ENCODE measurements at places on chromosomes 6 and 20.

DNA sequence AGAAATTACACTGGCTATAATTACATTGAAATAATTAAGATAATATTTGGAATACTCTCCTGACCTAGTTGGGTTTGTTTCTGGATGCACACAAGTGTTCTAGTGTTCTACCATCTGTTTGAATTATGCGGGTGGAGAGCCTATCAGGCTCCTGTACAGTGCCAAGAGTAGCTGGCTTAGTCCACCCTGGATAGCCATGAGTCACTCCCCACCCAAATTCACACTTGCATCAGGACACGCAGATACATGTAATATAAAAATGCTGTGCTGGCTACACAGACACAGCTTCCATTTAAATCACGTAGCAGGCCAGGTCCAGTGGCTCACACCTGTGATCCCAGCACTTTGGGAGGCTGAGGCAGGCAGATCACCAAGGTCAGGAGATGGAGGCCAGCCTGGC, 686.2 kb upstream of the SLC35B3 start:
- no peak overlapping the region for H3K27ac ChIP-seq
- no peaks in the 10 kb centered on the region for H3K27me3 ChIP-seq
- H3K4me3 ChIP-seq = no peak overlapping the region
- no peaks in the 10 kb centered on the region for H3K4me1 ChIP-seq
- no peak for DNase-seq

GRCh38 chr6:99946005-99946404, 48.0 kb downstream of the MCHR2 start:
- no peaks in the 10 kb centered on the region for H3K36me3 ChIP-seq
- no peak overlapping the region for H3K27ac ChIP-seq
- no peak for DNase-seq
- H3K27me3 ChIP-seq = no peaks in the 10 kb centered on the region

- H3K4me1 ChIP-seq = peaks cover 11% of the 10 kb centered on the region
- no peak overlapping the region for H3K4me3 ChIP-seq
- no peaks in the 10 kb centered on the region for H3K36me3 ChIP-seq
- no peaks in the 10 kb centered on the region for H3K27me3 ChIP-seq
These were observed 6.2 kb upstream of the FGD2 start for GRCh38 chr6:36999061-36999750.

GRCh38 chr6:47023573-47023972, 18.6 kb downstream of the ADGRF1 start:
- H3K36me3 ChIP-seq = no peaks in the 10 kb centered on the region
- H3K4me1 ChIP-seq = no peaks in the 10 kb centered on the region
- no peaks in the 10 kb centered on the region for H3K27me3 ChIP-seq
- no peak overlapping the region for H3K4me3 ChIP-seq
- no peak overlapping the region for H3K27ac ChIP-seq
- DNase-seq = no peak

GRCh38 chr6:114707081-114707620, 364.3 kb upstream of the HS3ST5 start:
- H3K36me3 ChIP-seq = no peaks in the 10 kb centered on the region
- no peak overlapping the region for H3K4me3 ChIP-seq

DNA sequence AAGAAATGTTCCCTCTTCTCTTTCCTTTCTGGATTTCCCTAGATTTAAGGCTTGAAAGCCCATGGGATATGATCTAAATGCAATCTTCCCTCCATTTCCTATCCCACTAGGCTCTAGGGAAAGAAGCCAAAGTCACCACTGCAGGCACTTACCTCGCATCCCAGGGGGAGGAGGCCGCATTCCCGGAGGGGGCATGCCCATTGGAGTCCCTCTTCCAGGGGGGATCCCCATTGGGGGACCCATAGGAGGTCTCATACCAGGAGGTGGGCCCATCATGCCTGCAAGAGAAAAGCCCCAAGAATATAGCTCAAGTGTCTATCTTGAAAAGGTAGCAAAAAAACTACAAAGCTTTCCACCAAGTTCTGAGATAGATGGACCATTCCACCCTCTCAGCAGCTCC, 8.1 kb downstream of the SNRPB start:
- H3K27ac ChIP-seq = no peak overlapping the region
- peaks cover 4% of the 10 kb centered on the region for H3K4me1 ChIP-seq
- no peak for DNase-seq
- peaks cover 95% of the 10 kb centered on the region for H3K36me3 ChIP-seq

DNA sequence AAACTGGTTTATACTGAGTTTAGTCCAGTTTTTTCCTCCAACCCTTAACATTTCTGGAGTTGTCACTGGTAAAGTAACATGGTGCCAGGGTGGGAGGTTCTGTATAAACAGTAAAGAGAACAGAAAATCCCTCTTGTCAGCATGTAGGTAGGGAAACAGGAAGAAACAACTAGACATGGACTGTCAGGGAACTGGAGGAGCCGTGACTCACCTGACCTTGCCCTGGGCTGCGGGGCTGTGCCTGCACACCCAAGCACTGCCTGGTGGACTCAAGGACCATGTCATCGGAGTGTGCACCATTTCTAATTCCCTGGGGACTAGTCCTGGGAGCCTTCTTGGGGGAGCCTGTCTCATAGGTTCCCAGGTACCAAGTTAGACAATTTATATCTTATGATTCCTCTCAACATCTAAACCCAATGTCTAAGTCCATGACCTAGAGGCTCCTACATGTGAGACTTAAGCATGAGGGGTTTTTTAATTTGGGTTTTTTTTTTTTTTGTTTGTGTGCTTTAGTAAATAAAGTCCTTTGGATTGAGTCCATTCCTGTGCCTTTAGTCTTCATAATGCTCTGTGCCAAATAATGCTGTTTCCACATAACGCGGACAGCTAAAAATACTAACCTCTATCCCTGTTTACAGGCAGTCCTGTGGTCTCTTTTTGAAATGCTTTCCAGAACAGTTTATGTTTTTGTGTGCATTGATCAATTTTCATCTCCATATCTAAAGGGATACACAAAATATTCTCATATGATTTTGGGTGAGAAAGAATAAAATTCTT, 136.9 kb upstream of the SUPT3H start:
- DNase-seq = no peak
- no peak overlapping the region for H3K27ac ChIP-seq
- no peaks in the 10 kb centered on the region for H3K27me3 ChIP-seq
- no peaks in the 10 kb centered on the region for H3K36me3 ChIP-seq

DNA sequence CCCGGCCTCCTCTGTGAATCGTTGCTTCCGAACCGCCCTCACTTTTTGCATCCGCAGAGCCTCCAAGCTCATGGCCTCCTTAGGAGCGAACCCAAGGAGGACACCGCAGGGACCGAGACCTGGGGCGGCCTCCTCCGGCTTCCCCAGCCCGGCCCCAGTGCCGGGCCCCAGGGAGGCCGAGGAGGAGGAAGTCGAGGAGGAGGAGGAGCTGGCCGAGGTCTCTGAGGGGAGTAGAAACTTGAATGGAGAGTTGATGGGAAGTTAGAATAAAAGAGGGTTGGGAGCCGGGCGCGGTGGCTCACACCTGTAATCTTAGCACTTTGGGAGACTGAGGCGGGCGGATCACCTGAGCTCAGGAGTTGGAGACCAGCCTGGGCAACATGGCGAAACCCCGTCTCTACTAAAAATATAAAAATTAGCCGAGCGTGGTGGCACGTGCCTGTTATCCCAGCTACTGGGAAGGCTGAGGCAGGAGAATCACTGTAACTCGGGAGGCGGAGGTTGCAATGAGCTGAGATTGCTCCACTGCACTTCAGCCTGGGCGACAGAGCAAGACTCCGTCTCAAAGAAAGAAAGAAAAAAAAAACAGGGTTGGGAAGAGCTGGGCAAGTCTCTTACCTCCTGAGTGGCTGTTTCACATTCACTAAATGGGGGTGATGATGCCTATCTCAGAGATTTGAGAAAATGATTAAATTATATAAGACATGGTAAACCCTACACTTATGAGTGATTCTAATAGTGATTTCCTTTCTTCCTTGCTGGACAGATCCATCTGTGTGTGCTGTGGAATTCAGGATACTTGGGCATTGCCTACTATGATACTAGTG, 805 bp downstream of the MSH5 start:
- H3K4me1 ChIP-seq = peaks cover 35% of the 10 kb centered on the region
- H3K4me3 ChIP-seq = peak overlapping the region; percentile 81
- DNase-seq = peak; percentile 41
- H3K27me3 ChIP-seq = no peaks in the 10 kb centered on the region
- peak overlapping the region; percentile 66 for H3K27ac ChIP-seq
- H3K36me3 ChIP-seq = peaks cover 6% of the 10 kb centered on the region

GRCh38 chr6:106051226-106051625, 34.9 kb upstream of the PRDM1 start:
- no peaks in the 10 kb centered on the region for H3K27me3 ChIP-seq
- H3K36me3 ChIP-seq = no peaks in the 10 kb centered on the region
- no peak overlapping the region for H3K27ac ChIP-seq
- no peak overlapping the region for H3K4me3 ChIP-seq
- H3K4me1 ChIP-seq = no peaks in the 10 kb centered on the region

- peak; percentile 42 for DNase-seq
- peak overlapping the region; percentile 71 for H3K4me3 ChIP-seq
- H3K36me3 ChIP-seq = peaks cover 2% of the 10 kb centered on the region
- no peaks in the 10 kb centered on the region for H3K27me3 ChIP-seq
- H3K4me1 ChIP-seq = peaks cover 12% of the 10 kb centered on the region
- H3K27ac ChIP-seq = peak overlapping the region; percentile 80
These were observed 27.0 kb downstream of the TRIM27 start for GRCh38 chr6:28896505-28897368.

GRCh38 chr6:24131751-24132150, 5.7 kb downstream of the NRSN1 start:
- DNase-seq = no peak
- H3K4me3 ChIP-seq = no peak overlapping the region
- no peak overlapping the region for H3K27ac ChIP-seq
- no peaks in the 10 kb centered on the region for H3K4me1 ChIP-seq
- H3K36me3 ChIP-seq = no peaks in the 10 kb centered on the region

GRCh38 chr20:13442986-13443385, 195.7 kb downstream of the TASP1 start:
- no peak overlapping the region for H3K4me3 ChIP-seq
- H3K27ac ChIP-seq = no peak overlapping the region
- H3K36me3 ChIP-seq = no peaks in the 10 kb centered on the region
- no peak for DNase-seq
- no peaks in the 10 kb centered on the region for H3K4me1 ChIP-seq
- H3K27me3 ChIP-seq = no peaks in the 10 kb centered on the region

GRCh38 chr6:70351461-70351860, 48.6 kb upstream of the COL9A1 start:
- H3K27me3 ChIP-seq = no peaks in the 10 kb centered on the region
- no peaks in the 10 kb centered on the region for H3K4me1 ChIP-seq
- DNase-seq = no peak

GRCh38 chr6:88725111-88725975, 238.1 kb downstream of the RNGTT start:
- no peaks in the 10 kb centered on the region for H3K36me3 ChIP-seq
- H3K27ac ChIP-seq = no peak overlapping the region
- no peak overlapping the region for H3K4me3 ChIP-seq
- no peak for DNase-seq
- H3K4me1 ChIP-seq = no peaks in the 10 kb centered on the region

DNA sequence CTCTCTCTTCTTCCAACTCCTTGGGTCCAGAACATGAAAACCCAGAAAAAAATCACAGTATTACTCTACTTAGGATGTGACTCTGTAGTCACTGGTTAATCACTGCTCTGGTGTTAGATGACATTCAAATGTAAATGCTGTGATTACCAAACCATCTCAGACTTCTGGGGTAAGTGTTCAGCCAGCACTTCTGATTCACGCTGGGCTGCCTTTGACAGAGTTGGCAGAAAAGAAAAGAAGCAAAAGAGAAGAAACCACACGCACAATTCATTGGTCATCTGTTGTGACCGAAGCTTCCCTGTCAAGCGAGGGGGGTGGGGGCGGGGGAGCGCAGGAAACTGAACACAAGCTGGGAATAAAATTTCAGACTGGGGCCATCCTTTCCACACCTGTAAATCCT, 82.7 kb downstream of the PSMG4 start:
- no peak overlapping the region for H3K27ac ChIP-seq
- DNase-seq = no peak
- no peaks in the 10 kb centered on the region for H3K27me3 ChIP-seq
- peaks cover 4% of the 10 kb centered on the region for H3K4me1 ChIP-seq

GRCh38 chr6:85945459-85946185, 302.9 kb upstream of the SYNCRIP start:
- no peak overlapping the region for H3K27ac ChIP-seq
- no peak for DNase-seq
- H3K36me3 ChIP-seq = no peaks in the 10 kb centered on the region

DNA sequence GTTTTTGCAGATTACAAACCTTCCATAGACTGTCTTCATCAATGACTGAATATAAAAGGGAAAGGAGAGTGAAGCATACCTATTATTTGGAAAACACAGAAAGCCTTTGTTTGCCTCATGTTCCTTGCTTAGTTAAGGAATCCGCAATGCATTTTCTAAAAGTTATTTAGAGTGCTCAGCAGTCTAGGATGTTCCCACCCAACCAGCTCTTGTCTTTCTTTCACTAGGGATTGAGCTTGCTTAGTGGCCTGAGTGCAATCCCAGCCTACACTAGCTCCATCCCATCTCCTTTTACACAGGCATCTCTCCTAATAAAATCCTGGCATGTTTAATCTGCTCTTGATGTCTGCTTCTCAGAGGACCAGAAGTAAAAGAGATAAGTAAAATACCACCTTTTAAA, 850.5 kb upstream of the GJE1 start:
- H3K4me3 ChIP-seq = no peak overlapping the region
- H3K27me3 ChIP-seq = no peaks in the 10 kb centered on the region
- H3K36me3 ChIP-seq = no peaks in the 10 kb centered on the region
- no peaks in the 10 kb centered on the region for H3K4me1 ChIP-seq
- H3K27ac ChIP-seq = no peak overlapping the region
- no peak for DNase-seq

DNA sequence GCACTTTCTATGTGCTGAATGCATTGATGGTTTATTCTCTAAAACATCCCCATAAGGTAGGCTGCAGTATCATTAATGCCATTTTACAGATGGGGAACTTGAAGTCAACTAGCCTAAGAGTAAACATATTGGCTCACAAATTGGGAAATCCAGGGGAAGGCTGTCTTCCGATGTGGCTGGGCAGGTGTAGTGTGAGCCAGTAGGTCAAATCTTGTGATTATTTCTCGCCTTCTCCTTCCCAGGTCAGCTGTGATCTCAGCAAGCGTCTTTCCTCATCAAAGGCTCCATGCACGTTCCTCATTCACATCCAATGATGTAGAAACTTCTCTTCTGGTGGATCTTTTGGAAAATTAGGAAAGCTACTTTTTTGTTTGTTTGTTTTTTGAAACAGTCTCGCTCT, 94.1 kb upstream of the SHLD1 start:
- H3K4me1 ChIP-seq = peaks cover 8% of the 10 kb centered on the region
- DNase-seq = no peak
- H3K27me3 ChIP-seq = no peaks in the 10 kb centered on the region
- H3K36me3 ChIP-seq = no peaks in the 10 kb centered on the region

GRCh38 chr6:30769088-30769852, 24.9 kb upstream of the IER3 start:
- H3K4me3 ChIP-seq = no peak overlapping the region
- peaks cover 22% of the 10 kb centered on the region for H3K4me1 ChIP-seq
- peak; percentile 59 for DNase-seq
- H3K27ac ChIP-seq = peak overlapping the region; percentile 39
- no peaks in the 10 kb centered on the region for H3K27me3 ChIP-seq
- H3K36me3 ChIP-seq = no peaks in the 10 kb centered on the region
